ENCODE measurements at places on chromosomes 2 and 18. TPM values are rescaled to one million over a fixed set of nuclear protein-coding genes. Genes with fewer than 3 reads are reported as not detected.

Gene LCT
- polyA plus RNA-seq: not detected

Gene NEB
- not detected for polyA plus RNA-seq

DNA sequence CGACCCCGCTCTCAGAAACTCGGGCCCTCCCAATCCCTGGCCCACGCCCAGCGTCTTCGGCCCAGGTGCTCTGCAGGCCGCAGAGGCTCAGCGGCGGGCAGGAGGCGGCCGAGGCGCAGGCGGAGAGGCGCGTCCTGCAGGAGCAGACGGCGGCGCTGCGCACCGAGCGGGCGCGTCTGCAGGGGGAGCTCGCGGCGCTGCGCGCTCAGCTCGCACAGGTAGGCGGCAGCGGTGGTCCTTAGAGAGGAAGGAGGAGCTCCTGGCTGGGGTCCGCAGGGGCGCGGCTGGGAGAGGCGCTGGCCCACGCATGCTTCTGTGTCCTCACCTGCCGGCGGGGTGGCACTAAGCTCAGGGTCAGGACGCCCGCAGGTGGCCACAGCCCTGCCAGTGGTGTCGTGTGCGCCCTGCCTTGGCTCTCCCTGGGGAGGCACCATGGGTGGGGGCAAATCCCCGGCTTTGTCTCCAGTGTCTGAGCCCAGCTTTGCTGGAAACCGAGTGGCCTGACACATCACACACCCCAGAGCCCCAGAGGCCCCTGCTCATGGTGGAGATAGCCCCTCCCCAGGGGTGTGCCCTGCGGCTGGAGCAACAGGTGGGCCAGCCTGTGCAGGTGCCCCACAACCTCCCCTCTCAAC lies 14.9 kb upstream of the SNED1 start:
- peak; percentile 59 for DNase-seq

DNA sequence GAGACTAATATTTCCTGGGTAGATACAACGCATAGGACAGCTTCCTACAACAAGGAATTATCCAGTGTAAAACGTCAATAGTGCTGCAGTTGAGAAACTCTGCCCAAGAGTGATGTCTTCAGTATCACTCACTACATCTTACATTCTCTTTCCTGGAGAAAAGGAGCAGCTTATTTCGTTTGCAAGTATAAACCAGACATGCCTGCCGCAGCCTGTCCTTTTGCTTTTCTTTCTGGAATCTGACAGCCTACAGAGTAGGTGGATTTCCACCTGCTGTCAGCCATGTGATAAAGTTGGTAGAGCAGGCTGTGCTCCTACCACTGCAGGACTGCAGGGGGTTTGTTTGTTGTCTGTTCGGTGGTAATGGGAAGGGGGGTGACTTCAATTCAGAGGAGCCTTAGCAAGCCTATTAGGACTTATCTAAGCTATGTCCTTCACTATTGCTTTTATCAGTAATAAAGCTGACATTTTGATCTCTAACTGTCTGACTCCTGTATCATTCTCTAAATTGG lies 439.1 kb downstream of the GRB14 start:
- no peak for DNase-seq

GRCh38 chr2:158317642-158318041 lies 138.9 kb downstream of the CCDC148 start:
- no peak for DNase-seq

- DNase-seq: no peak
Observed at GRCh38 chr18:55932675-55933074, 344.7 kb upstream of the TCF4 start.

Data from sigmoid colon (tissue), 7 donors.